ENCODE measurements at places on chromosomes 2 and 18.
A peak's percentile ranks its signal among the peaks of the same experiment; 100 is the strongest.

DNA sequence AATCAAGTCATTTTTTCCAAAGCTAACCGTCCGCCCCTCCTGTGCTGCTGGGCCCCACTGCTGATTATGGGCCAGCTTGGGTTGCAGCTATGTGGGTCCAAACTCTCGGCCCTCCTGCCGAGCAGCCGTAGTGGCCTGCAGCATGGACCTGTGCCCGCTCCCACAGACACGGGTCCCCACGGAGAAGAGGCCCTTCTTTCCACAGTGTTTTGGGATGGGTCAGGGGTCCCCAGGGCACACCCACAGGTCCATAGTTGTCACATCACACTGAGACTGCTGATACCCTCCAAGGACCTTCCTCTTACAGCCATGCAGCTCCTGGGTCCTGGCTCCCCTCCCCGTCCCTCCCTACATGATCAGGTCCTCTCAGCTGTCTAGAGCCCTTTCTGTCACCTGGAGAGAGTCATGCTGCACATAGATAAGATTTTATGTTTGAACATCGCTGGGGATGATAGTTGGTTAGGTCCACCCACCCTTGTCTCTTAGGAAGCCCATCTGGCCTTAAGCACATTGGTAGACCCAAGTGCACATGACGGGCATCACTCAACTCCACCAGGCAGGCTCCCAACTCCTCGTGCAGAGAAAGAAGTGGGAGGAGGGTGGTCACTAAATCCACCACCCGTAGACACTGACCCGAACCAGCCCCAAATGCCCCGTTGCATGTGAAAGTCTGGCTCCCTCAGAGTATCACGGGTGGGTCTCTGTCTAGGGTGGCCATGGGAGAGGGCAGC is 17.5 kb downstream of the GPR55 start:
- H3K27me3 ChIP-seq: peaks cover 30% of the 10 kb centered on the region
- no peak for DNase-seq
- no peak overlapping the region for H3K27ac ChIP-seq
- H3K36me3 ChIP-seq: no peaks in the 10 kb centered on the region
- peaks cover 50% of the 10 kb centered on the region for H3K4me1 ChIP-seq

DNA sequence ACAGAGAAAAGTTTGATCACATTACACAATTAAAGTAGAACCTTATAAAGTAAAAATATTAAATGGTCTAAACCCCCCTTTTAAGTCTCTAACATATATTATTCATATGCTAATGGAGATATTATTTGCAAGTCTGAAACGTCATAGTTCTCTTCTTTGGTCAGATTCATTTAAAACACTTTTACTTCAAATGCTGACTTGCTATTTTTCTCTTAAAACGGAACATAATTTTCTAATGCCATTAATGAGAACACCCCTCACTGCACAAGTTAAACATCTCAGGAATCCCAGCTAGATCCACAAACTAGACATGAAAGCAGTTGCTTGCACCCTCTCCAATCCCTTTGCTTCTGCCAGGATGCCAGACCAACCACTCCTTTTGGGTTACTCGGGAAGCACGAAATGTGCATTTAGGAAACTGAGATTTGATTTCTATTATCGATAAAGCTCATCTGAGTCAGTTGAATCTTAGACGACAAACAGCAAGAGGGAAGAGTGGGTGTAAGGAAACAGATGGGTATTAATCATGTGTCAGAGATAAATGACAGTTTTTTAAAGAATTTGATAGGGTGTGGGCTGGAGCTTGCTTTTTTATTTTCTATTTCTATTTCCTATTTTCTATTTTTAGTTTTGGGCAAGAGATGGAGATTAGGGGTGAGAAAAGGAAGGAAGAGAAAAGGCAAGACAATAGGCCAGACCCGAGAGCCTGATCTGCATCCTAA is 1.5 kb downstream of the ADD2 start:
- no peak for DNase-seq
- peak overlapping the region; percentile 80 for H3K27ac ChIP-seq
- peaks cover 54% of the 10 kb centered on the region for H3K4me1 ChIP-seq
- peak overlapping the region; percentile 82 for H3K4me3 ChIP-seq
- H3K36me3 ChIP-seq: peaks cover 8% of the 10 kb centered on the region
- H3K27me3 ChIP-seq: peaks cover 4% of the 10 kb centered on the region

- H3K27me3 ChIP-seq: no peaks in the 10 kb centered on the region
- no peaks in the 10 kb centered on the region for H3K36me3 ChIP-seq
- H3K27ac ChIP-seq: no peak overlapping the region
- no peaks in the 10 kb centered on the region for H3K4me1 ChIP-seq
- no peak for DNase-seq
Observed at GRCh38 chr18:11320986-11321385, 171.6 kb upstream of the PIEZO2 start.

DNA sequence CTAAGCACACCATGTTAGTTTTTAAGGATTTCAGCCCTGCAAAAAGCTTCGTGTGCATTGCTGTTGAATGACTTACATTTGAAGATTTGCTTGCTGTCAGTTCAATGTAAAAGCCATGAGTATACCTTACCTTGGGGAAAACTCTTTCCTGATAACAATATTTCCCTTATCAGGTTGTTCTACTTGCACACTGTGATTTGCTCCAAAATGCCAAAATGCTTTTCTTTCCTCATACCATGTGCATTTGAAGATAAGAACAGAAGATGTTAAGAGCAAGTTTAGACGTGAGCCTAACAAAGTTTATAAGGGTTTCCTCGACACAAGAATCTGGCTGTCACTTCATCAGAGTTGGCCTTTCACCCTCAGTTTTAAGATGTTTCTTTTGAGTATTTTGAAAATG is 57.6 kb downstream of the SCN1A start:
- no peak overlapping the region for H3K27ac ChIP-seq
- H3K36me3 ChIP-seq: no peaks in the 10 kb centered on the region
- no peaks in the 10 kb centered on the region for H3K4me1 ChIP-seq
- no peak overlapping the region for H3K4me3 ChIP-seq
- no peak for DNase-seq
- no peaks in the 10 kb centered on the region for H3K27me3 ChIP-seq

- peaks cover 36% of the 10 kb centered on the region for H3K4me1 ChIP-seq
- no peak overlapping the region for H3K27ac ChIP-seq
- DNase-seq: no peak
Observed at GRCh38 chr2:172211512-172211911, 108.8 kb upstream of the DLX2 start.

GRCh38 chr2:166373105-166373504 is 2.6 kb downstream of the SCN9A start:
- no peaks in the 10 kb centered on the region for H3K27me3 ChIP-seq
- peak overlapping the region; percentile 14 for H3K4me3 ChIP-seq
- DNase-seq: no peak
- H3K4me1 ChIP-seq: peaks cover 42% of the 10 kb centered on the region
- no peaks in the 10 kb centered on the region for H3K36me3 ChIP-seq

- no peaks in the 10 kb centered on the region for H3K36me3 ChIP-seq
- no peaks in the 10 kb centered on the region for H3K27me3 ChIP-seq
- peaks cover 8% of the 10 kb centered on the region for H3K4me1 ChIP-seq
- no peak for DNase-seq
- H3K27ac ChIP-seq: no peak overlapping the region
- no peak overlapping the region for H3K4me3 ChIP-seq
Observed at GRCh38 chr2:185279999-185280398, 458.6 kb upstream of the FSIP2 start.

DNA sequence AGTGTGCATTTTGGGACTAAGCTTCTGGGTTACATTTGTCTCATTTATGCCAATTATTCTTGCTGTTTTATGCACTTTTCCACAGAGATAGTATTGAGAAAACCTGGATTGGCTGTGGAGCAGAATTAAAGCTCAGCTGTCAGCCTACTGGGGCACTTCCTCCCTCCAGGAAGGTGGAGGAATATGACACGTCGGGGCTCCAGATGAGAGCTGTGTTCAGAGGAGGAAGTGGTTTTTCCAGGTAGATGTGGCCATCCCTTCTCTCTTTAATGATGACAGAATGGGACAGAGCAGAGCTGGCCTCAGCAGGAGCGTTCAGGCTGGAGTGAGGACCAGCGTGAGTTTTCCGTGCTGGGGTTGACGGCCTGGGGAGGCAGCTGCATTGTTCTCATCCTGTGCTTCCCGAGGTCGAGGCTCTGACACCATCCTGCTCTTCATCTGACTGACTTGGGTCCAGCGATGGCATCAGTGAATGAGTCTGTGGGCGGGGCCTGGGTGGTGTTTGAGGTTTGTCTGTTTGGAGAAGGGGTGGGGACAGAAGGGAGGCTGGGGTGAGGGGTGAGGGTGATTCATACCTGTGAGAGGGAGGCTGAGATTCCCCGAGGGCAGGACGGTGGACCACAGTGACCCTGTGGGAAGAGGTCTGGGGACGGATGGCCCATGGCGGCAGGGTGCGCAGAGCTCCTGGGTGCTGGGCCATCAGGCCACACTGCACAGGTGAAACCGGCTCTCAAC is 207.0 kb downstream of the LDLRAD4 start:
- no peaks in the 10 kb centered on the region for H3K36me3 ChIP-seq
- H3K4me1 ChIP-seq: peaks cover 20% of the 10 kb centered on the region
- H3K27ac ChIP-seq: no peak overlapping the region
- no peak for DNase-seq
- H3K27me3 ChIP-seq: no peaks in the 10 kb centered on the region
- H3K4me3 ChIP-seq: no peak overlapping the region

DNA sequence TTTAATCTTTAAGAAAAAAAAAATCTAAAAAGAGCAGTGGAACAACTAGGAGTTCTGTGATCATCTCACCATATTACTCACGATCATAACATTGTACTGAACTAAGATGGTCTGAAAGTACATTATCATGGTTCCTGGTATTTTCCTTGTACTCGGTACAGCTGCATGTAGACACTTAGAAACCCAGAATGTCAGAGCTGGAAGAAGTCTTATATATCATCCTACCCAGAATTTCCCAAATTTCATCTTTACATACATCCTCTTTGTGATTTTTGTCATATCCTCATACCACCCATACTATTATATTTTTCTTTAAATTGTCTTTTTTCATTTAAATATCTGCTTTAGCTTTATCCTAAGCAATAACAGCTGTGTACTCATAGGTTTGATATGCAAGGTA is 12.4 kb upstream of the ST3GAL5 start:
- no peak overlapping the region for H3K4me3 ChIP-seq
- DNase-seq: no peak
- H3K27ac ChIP-seq: no peak overlapping the region

- H3K36me3 ChIP-seq: no peaks in the 10 kb centered on the region
- no peak for DNase-seq
- H3K27me3 ChIP-seq: no peaks in the 10 kb centered on the region
- no peak overlapping the region for H3K4me3 ChIP-seq
Observed at GRCh38 chr2:173997269-173997668, 32.1 kb upstream of the SP3 start.

DNA sequence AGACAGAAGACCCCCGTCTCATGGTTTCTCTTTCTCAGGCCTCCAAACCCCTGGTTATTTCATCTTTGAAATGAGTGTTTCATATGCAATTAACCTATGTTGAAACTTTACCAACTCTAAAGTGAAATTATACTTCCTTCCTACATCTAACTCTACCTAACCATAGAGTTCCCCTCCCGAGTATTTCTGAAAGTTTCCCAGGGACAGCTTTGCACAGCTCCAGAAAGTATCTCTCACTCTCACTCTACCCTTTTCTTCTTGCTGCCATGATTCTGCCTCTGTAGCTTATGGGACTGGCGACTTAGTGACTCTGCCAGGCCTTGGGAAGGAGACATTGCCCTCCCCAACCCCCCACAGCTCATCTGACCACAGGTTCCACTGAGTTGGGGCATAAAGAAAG is 107.9 kb downstream of the B3GNT2 start:
- no peaks in the 10 kb centered on the region for H3K36me3 ChIP-seq
- H3K27me3 ChIP-seq: peaks cover 7% of the 10 kb centered on the region
- H3K4me3 ChIP-seq: no peak overlapping the region
- no peak for DNase-seq
- H3K4me1 ChIP-seq: peaks cover 40% of the 10 kb centered on the region

DNA sequence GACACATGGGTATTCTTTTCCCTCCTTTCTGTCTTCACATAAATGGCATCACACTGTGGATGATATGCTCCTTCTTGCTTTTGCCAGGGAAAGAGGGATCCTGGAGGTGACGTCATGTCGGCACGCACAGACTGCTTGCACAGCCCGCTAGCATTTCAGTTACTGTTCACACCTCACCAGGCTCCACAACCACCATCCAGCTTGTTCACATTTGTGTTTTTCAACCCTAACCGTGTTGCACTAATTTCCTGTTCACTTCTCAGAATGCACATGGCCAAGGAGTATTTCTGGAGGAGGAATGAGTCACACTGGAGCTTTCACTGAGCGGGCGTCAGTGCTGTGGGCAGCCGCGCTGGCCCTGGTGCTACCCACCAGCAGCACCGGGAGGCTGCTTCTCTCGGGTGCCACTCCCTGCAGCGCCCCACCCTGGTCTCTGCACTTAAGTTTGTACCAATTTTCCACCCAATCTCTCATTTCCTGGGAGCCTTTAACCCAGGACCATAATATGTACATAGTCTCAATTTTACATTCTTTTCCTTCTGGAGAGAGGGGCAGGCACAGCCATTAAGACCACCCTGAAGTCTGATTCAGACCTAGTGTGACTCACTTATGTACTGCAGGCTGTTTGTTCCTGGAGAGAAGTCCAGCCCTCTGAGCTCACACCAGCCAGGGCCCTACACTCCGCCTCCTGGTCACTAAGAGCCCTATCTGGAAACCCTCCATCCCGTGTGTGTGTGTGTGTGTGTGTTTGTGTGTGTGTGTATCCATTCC is 65.1 kb downstream of the MBP start:
- H3K27me3 ChIP-seq: no peaks in the 10 kb centered on the region
- no peak overlapping the region for H3K4me3 ChIP-seq
- peaks cover 44% of the 10 kb centered on the region for H3K4me1 ChIP-seq
- 0 out of 2 replicates have a peak overlapping the region, but pooled peaks have one; percentile 11 for H3K27ac ChIP-seq

DNA sequence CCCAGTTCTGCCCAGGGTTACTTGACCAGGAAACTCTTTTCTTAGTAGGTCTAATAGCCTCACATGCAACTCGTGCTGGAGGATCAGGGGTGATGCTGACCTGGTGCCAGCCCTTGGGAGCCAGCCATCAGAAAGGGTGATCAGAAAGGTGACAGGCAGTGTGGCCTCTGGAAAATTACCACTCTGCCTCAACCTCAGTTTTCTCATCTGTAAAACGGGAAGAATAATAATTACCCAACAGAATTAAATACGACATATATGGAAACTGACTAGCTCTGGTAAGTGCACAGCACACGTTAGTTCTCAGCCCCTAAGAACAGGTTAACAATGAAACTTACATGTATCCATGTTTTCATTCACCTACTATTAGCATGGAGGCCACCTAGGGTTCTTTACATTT is 157.6 kb downstream of the EN1 start:
- H3K27ac ChIP-seq: no peak overlapping the region
- no peak overlapping the region for H3K4me3 ChIP-seq
- DNase-seq: no peak
- no peaks in the 10 kb centered on the region for H3K36me3 ChIP-seq
- 0 out of 2 replicates have a peak, but pooled peaks cover 3% of the 10 kb centered on the region for H3K4me1 ChIP-seq
- H3K27me3 ChIP-seq: no peaks in the 10 kb centered on the region

- H3K36me3 ChIP-seq: no peaks in the 10 kb centered on the region
- H3K4me3 ChIP-seq: no peak overlapping the region
- H3K27me3 ChIP-seq: no peaks in the 10 kb centered on the region
Observed at GRCh38 chr2:86284401-86284841, 53.0 kb downstream of the REEP1 start.

GRCh38 chr18:31498574-31499524 is 872 bp downstream of the DSG2 start:
- peak overlapping the region; percentile 95 for H3K4me3 ChIP-seq
- peak overlapping the region; percentile 96 for H3K27ac ChIP-seq
- H3K36me3 ChIP-seq: no peaks in the 10 kb centered on the region
- H3K4me1 ChIP-seq: peaks cover 35% of the 10 kb centered on the region
- no peak for DNase-seq
- H3K27me3 ChIP-seq: peaks cover 10% of the 10 kb centered on the region

- H3K4me1 ChIP-seq: peaks cover 12% of the 10 kb centered on the region
- H3K27me3 ChIP-seq: no peaks in the 10 kb centered on the region
- peak overlapping the region; percentile 66 for H3K27ac ChIP-seq
- no peak overlapping the region for H3K4me3 ChIP-seq
- peaks cover 3% of the 10 kb centered on the region for H3K36me3 ChIP-seq
- DNase-seq: peak; percentile 78
Observed at GRCh38 chr2:25951071-25951547, 31.2 kb downstream of the KIF3C start.

Measured in WTC11 (cell line).